ENCODE measurements at places on chromosomes 4 and X.

GRCh38 chr4:67542076-67542475, 3.2 kb downstream of the CENPC start:
- no peak for DNase-seq

GRCh38 chr4:16079046-16079445, 4.8 kb downstream of the PROM1 start:
- no peak for DNase-seq

GRCh38 chr4:165684177-165684805, 188.7 kb upstream of the TLL1 start:
- no peak for DNase-seq

DNA sequence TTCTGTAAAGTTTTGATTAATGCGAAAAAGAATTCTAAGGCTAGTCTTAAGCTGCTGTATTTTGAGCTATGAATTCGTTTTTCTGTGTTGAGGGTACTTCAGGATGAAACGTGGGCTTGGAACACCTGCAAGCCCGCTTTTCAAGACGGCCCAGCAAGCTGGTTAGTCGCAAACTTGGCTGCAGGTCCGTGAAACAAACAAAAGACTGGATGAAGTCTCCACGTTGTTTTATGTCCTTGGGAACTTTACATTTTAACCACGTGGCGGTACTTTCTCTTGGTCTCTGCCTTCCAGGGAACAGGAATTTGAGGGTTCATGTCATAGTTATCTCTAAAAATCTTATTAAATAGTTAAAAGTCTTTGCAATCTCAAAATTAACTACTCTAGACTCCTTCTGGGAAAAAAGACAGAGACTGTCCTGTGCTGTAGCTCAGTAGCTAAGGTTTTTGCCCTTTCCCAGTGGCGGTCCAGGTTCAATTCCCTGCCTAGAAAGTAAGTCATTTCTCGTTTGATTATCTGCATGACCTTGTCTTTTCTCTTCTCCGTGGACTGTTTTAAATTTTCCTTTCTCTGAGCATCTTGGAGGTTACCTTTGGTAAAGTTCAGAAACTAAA, 21.0 kb downstream of the TENM3 start:
- no peak for DNase-seq

- no peak for DNase-seq
Measured at GRCh38 chr4:39085891-39086290, 23.9 kb downstream of the KLHL5 start.

GRCh38 chr4:176883108-176883550, 90.4 kb upstream of the VEGFC start:
- no peak for DNase-seq

DNA sequence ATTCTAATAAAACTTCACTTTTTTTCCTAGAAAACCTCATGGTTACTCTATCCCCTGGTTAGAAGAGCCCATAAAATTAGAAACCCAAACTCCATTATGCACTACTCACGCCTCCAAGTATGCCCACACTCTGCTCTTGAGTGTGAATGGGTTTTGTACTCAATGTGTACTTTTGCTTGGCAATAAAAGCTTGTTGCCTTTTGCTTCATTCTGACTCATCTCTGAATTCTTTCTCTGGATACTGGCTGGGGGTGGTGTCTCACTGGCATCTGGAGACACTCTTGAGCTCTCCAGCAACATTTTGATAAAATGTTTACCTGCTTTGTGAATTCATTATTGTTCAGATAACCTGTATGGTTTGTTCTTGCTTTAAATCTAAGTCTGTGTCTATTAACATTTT, 963.3 kb downstream of the TRAM1L1 start:
- DNase-seq, result no peak

GRCh38 chrX:24494647-24495075, 29.6 kb downstream of the PDK3 start:
- DNase-seq, result no peak

- no peak for DNase-seq
Measured at GRCh38 chrX:68654693-68655092, 7.2 kb downstream of the STARD8 start.

DNA sequence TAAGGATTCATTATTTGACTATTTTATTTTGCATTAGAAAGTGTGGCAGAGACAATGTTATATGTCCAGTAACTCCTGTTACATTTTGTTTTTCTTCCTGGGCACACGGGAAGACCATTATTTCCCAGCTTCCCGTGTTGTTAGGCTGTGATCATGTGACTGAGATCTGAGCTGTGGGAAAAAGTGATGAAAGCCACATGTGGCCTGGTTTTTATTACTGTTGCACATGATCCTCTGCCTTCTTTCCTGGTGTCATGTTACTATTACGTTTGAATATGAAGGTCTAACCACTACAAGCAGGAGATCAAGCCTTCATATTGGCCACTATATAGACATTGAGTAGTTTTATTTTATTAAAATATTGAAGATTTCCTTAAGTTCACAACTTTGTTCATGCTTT, 28.2 kb upstream of the MID1 start:
- DNase-seq, result no peak

DNA sequence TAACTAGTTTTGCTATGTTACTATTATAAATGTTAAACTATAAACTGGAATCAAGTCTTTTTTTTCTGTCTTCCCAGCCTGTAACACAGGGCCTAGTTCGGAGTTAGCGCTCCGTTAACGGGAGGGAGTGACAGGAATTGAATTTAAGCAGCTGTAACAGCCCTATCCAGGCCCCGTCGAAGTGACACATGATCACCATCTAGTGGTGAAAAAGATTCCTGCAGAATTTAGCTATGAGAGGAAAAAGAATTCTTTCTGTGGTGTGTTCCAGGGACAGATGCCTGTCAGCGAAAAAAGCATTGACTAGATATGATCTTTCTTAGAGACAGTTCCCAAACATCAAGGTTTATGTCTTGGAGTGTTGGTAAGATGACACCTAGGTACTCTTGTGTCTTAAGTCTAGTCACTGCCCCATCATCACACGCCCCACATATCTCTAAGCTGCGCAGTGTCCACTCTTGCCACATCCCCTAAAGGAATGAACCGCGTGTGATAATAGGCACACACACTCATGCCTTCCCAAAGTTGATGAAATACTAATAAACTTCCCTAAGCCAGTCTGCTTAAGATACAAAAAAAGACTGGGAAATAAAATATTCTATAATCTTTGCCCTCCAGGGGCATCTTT, 2.1 kb downstream of the GAB3 start:
- DNase-seq, result peak; percentile 33

Measured in nephron progenitor cell (in vitro differentiated cells).